ENCODE measurements at places on chromosomes 2 and 18. TPM values are rescaled to one million over a fixed set of nuclear protein-coding genes. Genes with fewer than 3 reads are reported as not detected.

TMEM247 gene
- total RNA-seq = not detected

ANKRD30BL gene
- not detected for total RNA-seq

TMEFF2 gene
- 1.4 TPM for total RNA-seq

LHCGR gene
- under 0.01 TPM for total RNA-seq

TRIP12 gene
- total RNA-seq = 315 TPM

EMILIN1 gene
- 26.5 TPM for total RNA-seq

CYP26B1 gene
- total RNA-seq = not detected

ORMDL1 gene
- total RNA-seq = 39.2 TPM

OST4 gene
- total RNA-seq = 386 TPM

COL4A3 gene
- not detected for total RNA-seq

DNA sequence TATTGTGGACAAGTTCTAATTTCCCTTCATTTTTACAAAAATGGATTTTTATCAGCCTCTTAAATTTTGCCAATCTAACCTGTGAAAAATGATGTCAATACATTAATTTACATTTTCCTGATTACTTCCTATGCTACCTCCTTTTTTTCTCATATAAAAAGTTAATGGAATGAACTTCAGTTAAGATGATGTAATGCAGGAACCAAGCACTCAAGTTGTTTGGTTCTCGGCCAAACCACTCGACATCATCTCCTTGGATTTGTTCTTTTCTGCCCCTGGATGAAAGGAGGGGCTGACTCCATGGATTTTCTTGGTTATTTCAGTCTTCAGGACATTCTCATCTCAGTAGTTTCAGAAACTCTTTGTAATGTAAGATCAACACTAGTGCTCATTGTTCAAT, 253.1 kb upstream of the NXPH2 start:
- no peak for DNase-seq

DNA sequence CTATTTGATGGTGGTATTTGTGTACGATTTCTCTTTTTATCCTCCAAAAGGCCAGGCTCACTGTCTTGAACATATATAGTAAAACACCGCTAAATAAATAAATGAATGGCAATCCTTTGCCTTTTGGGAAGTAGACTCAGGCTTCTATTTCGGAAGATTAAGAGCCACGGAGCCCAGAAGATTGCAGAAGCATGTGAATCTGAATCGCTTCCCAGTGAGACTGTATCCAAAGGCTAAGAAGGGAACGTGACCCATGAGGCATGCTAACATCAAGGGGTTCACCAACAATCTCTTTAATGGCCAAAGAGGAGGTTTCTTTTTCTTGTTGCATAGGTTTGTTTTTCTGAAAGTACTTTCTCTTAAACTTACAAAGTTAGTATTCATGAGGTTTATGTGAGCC, 70.0 kb upstream of the DNMT3A start:
- DNase-seq = no peak

DNA sequence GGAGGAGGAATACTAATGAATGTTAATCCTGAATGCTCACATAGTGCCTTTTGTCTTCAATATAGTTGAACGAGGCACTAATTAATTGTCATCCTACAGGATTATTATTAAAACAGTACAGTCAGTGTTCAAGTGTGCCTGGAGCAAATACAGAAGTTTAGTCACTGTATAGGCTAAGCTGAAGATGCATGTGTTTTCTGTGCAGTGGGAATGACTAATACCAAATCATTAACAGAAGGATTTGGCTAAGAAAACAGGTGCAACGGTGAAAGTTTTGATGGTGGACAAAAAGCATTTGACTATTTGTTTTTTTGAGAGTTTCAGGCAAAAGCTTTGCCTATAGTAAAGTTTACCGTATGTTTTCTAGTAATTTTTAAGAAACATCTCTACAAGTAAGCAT, 62.8 kb downstream of the DCC start:
- DNase-seq = no peak

GRCh38 chr2:23381084-23381483, 3.9 kb upstream of the KLHL29 start:
- peak; percentile 77 for DNase-seq

DNA sequence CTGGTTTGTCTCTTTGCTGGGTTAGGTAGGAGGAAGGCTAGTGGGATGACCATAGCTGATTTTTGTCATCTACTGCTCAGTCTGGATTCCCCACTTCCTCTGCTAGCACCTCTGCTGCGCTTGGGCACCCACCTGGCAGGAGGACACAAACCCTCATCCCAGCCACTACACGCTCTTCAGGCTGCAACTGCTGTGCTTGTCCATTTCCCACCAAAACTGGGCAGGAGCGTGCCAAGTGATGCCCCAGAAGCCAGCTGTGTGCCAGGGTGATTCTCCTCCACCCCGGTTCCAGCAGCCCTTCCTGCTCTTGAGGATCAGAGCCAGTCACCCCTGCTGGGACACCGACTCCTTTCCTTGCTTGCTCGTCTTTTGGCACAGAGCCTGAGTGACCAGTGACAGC, 15.7 kb upstream of the PER2 start:
- no peak for DNase-seq

- no peak for DNase-seq
Measured at GRCh38 chr2:128403814-128404708, 85.4 kb upstream of the HS6ST1 start.

DNA sequence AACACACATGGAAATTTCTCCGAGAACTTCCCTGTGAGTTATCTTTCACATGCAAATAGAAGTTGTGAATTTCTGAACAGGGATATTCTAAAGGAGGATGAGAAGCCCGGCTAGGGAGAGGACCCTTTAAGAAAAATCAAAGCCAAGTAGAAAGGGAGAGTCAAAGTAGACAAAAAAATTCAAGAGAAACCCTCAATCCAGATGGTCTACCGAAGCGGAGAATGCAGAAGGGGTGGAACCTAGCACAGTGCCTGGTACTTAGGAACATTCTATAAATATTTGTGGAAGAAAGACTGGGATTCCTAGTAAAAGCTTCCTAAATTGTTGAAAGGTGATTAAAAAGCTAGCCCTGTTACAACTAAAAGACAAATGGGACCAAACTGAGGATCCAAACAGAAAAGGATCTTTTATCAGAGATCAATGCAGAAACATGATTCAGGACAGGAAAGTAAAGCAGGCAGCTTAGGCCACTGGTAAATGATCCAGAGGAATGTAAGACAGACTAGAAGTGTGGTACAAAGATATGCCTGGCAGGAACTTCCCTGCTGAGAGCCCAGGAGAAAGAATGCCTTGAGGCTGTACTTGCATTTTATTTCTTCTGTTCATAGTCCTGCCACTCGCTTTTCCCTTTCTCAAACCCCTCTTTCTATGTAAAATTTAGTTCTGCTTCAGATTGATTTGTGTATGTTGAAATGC, 19.5 kb upstream of the GLS start:
- peak; percentile 73 for DNase-seq

- no peak for DNase-seq
Measured at GRCh38 chr2:149258531-149258930, 71.9 kb upstream of the LYPD6 start.

DNA sequence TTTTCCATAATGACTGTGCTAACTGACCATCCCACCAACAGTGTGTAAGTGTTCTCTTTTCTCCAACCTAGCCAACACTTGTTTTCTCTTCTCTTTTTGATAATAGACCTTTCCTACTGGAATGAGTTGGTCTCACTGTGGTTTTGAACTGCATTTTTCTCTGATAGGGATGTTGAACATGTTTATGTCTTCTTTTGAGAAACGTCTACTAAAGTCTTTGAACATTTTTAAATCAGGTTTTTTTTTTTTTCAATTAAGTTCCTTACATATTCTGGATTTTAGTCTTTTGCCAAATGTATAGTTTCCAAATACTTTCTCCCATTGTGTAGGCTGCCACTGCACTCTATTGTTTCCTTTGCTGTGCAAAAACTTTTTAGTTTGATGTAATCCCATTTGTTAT, 405.5 kb upstream of the FIGN start:
- no peak for DNase-seq

GRCh38 chr2:184113696-184114403, 484.5 kb upstream of the ZNF804A start:
- no peak for DNase-seq

- no peak for DNase-seq
Measured at GRCh38 chr18:43265465-43265864, 11.8 kb downstream of the SYT4 start.

GRCh38 chr2:62270728-62271127, 74.8 kb downstream of the B3GNT2 start:
- peak; percentile 11 for DNase-seq

DNA sequence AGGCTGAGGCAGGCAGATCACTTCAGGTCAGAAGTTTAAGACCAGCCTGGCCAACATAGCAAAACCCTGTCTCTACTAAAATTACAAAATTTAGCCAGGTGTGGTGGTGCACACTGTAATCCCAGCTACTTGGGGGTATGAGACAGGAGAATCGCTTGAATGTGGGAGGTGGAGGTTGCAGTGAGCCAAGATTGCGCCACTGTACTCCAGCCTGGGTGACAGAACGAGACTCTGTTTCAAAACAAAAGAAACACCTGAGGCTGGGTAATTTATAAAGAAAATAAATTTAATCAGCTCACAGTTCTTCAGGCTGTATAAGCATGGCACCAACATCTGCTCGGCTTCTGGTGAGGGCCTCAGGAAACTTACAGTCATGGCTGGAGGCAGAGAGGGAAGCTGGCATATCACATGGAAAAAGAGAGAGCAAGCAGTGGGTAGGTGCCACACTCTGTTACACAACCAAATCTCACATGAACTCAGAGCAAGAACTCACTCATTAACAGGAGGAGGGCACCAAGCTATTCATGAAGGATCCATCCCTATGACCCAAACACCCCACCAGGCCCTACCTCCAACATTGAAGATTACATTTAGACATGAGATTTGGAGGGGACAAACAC, 244.1 kb upstream of the RBBP8 start:
- DNase-seq = no peak

DNA sequence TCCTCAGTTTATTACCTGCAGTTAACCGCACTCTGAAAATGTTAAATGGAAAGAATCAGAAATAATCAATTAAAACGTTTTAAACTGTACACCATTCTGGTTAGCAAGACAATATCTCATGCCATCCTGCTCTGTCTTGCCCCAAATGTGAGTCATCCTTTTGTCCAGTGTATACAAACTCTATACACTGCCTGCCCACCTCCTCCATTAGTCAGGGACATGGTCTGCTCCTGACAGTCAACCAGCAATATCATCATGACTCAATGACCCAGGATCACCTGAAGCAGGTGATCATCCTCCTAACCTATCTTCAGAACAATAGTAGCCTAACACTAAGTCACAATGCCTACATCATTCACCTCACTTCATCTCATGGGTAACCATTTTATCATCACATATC, 214.7 kb downstream of the KCNH7 start:
- no peak for DNase-seq

GRCh38 chr2:131646669-131647297, 119.1 kb downstream of the CCDC74A start:
- DNase-seq = no peak

- DNase-seq = no peak
Measured at GRCh38 chr2:32161296-32161695, 4.4 kb upstream of the SLC30A6 start.

DNA sequence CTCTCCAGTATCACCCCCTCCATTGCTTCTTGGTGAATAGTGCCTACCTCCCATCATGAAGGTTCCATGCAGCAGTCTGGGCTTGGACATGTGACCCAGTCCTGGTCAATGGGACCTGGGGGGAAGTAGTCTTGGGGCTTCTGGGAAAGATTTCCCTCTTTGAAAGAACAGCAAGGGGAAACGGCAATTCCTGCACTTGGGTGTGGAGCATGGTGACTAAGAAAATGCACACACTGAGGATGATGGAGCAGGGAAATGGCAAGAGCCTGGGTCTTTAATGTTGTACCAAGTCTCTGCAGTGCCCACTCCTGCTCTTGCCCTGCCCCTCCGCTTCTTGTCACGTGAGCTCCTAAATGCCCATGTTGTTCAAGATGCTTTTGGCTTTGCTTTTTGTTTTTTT, 131.4 kb upstream of the SIX2 start:
- DNase-seq = no peak

DNA sequence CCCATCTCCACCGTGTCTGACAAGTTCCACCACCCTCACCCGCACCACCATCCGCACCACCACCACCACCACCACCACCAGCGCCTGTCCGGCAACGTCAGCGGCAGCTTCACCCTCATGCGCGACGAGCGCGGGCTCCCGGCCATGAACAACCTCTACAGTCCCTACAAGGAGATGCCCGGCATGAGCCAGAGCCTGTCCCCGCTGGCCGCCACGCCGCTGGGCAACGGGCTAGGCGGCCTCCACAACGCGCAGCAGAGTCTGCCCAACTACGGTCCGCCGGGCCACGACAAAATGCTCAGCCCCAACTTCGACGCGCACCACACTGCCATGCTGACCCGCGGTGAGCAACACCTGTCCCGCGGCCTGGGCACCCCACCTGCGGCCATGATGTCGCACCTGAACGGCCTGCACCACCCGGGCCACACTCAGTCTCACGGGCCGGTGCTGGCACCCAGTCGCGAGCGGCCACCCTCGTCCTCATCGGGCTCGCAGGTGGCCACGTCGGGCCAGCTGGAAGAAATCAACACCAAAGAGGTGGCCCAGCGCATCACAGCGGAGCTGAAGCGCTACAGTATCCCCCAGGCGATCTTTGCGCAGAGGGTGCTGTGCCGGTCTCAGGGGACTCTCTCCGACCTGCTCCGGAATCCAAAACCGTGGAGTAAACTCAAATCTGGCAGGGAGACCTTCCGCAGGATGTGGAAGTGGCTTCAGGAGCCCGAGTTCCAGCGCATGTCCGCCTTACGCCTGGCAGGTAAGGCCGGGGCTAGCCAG, 1.2 kb downstream of the ONECUT2 start:
- DNase-seq = no peak

DNA sequence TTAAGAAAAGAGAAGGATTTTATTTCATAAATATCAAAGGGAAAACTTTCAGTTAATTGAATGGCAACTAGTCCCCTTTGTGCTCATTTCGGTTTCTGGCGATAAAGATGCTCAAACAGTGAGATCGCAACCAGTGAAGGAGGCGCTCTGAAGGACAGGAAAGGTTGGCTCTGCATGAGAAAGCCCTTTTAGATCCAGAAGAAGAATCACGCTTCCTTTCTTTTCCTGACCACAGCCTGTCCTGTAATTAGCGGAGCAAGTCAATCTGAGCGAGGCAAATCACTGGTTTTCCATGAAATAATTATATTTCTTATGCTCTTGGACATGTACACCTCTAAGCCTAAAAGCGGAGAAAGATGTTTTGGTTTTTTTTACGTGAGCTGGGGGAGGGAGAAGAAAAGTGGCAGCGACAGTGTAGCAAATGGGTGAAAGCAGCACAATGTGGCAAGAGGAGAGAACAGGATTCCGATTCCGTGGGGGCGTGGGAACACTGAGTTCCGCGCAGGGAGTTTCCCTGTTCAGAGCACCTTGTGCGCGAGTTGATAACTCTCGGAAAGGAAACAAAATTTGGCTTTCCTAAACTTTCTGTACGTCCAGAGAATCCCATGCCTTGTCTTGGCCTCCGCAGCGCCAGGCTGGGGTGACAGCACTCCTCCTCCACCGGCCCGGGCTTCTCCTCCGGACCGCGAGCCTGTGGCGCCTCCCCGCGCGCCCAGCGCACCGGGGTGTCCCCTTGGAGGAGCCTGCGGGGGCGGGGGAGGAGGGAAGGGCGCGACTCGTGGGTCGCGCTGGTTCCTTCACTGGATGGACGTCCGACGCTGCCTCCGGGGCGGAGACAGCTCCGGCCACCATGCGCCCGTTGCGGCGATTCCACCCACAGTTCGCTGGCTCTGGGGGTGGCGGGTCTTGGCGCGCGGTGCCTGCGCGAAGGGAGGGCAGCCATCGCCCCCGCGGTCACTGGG, 620 bp upstream of the SLC9A2 start:
- no peak for DNase-seq

- DNase-seq = no peak
Measured at GRCh38 chr18:69820538-69820937, 127.1 kb downstream of the CD226 start.
